D721Med (cell line): ENCODE measurements at places on chromosomes 3 and 15.

DNA sequence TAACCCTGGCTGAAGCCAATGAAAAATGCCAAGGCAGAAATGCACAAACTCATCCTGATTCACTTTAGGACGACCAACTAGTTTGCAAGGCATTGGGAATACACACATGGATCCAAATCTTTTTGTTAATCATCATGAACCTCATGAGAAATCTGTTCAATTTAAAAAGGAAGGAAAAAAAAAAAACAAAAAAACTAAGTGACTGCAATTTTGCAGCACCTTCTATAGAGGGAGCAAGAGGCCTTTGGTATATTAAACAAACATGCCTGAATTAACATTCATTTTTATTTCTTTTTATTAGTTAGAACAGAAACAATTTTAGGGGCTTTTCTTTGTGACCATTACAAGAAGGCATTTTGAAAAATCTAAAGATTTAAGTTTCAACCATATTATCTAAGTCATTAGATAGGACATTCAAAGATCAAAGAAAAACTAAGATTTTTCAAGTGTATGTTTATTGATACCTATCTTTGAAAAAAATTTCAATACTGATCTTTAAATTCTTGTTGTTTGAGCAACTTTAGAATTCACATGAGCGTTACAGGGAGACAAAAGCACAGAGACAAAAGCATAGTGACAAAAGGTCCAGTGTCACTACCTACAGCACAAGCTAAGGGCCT lies 182.4 kb downstream of the CBLB start:
- DNase-seq = no peak

- DNase-seq = no peak
Observed at GRCh38 chr15:94383041-94383440, 151.7 kb downstream of the MCTP2 start.

- DNase-seq = no peak
Observed at GRCh38 chr15:74200871-74201419, 1.6 kb downstream of the STRA6 start.

GRCh38 chr3:66622756-66623457 lies 122.1 kb upstream of the LRIG1 start:
- DNase-seq = no peak

DNA sequence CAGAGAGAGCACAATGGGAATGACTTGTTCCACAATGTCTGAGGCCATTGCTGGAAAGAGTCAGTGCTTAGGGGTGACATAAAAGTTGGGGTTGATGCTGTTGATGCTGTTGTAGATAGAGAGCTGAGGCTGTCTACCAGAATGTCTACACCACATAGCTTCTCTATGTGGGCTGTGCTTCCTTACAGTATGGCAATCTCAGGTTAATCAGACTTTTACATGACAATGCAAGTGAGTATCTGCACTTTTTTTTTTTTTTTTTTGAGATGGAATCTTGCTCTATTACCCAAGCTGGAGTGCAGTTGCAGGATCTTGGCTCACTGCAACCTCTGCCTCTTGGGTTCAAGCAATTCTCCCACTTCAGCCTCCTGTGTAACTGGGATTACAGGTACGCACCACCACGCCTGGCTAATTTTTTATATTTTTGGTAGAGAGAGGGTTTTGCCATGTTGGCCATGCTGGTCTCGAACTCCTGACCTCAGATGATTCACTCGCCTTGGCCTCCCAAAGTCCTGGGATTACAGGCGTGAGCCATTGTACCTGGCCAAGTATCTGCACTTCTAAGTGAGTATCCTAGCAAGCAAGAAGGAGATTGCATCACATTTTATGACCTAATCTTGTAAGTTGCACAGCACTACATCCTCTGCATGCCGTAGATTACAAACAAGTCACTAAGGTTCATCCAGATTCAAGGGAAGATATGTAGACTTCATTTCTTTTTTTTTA lies 28.7 kb downstream of the DLEC1 start:
- no peak for DNase-seq

DNA sequence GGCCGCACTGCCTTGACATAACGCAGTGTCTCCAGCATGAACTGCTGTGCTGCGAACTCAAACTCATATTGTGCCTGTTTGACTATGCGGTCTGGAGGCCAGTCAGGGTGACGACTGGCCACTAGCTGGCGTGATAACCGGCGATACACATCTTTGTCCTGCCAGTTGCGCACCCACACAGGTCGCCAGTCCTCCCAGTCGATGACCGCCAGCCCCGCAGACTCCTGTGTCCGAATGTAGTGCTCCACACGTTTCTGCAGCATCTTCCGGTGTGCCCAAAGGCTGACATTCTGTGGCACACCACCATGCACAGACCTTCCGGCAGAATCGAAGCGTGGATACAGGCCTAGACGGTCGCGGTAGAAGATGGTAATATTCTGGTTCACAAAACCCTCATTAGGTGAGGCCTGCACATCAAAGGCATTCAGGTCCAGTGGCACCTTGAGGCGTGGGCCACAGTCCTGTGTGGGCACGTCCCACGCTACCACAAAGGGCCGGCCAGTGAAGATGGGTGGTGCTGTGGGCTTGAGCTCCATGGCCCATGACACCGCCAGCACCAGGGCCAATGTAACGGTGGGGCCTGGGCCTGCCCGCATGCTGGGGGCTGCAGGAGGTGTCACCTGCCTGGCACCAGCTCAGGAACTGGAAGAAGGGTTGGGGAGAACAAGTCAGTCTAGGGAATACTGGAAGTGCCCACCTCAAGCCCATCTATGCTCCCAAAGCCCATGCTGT lies 2.5 kb downstream of the HYAL2 start:
- DNase-seq = no peak

- DNase-seq = no peak
Observed at GRCh38 chr3:72480366-72480765, 367.9 kb downstream of the SHQ1 start.

GRCh38 chr3:16720367-16720940 lies 115.2 kb upstream of the DAZL start:
- DNase-seq = no peak

DNA sequence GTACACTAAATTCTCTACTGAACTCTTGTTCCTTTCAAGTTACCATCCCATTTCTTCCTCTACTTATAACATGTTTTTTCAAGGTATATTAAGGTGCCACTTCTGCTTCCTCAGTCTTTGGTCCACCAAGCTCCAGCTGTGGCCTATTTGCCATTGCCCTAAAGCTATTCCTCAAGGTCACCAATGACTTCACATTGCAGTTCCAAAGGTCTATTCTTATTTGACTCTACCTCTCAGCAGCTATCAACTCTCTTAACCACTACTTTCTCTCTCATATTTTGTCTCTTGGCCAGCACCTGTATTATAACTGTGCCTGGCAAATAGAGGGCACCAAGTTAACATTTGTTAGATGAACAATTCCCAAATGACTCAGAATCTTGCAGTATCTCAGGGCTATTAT lies 354.7 kb downstream of the PLCL2 start:
- DNase-seq = no peak

- DNase-seq = no peak
Observed at GRCh38 chr3:184599143-184599542, 37.6 kb downstream of the EPHB3 start.

GRCh38 chr3:121517953-121518655 lies 27.7 kb downstream of the POLQ start:
- DNase-seq = no peak

- DNase-seq = no peak
Observed at GRCh38 chr3:23390446-23390845, 187.3 kb downstream of the UBE2E2 start.
